ENCODE measurements at places on chromosomes 4 and X.
A peak's percentile ranks its signal among the peaks of the same experiment; 100 is the strongest.

GRCh38 chr4:169417629-169418282 lies 147.0 kb upstream of the SH3RF1 start:
- DNase-seq, result no peak

- DNase-seq, result no peak
Measured at GRCh38 chr4:15864651-15865566, 73.6 kb downstream of the FGFBP1 start.

GRCh38 chrX:138890491-138890890 lies 179.0 kb upstream of the FGF13 start:
- no peak for DNase-seq

DNA sequence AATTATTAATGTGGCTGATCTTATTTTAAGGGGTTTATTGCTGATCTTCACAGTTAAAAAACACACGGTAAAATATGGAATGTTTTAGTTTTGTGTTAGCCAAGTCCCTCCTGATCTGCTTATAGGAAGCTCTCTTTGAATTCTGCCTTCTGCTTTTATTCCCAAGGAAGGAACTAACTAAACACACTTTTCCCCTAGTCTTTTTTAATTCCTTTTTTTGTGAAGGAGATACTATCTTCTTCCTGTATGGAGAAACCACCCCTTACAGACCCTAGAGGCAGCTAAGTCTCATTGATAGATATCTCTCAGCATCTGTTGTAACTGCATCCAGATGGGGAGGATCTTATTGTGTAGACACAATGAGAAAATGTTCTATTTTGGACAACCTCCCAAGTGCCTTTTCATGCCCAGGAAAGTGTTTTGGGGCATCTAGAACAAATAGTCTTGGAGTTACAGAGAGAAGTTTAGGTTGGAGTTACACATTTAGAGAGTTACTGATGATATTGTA lies 64.4 kb downstream of the AFF1 start:
- DNase-seq, result no peak

GRCh38 chrX:68090266-68090665 lies 343.0 kb downstream of the OPHN1 start:
- DNase-seq, result no peak

DNA sequence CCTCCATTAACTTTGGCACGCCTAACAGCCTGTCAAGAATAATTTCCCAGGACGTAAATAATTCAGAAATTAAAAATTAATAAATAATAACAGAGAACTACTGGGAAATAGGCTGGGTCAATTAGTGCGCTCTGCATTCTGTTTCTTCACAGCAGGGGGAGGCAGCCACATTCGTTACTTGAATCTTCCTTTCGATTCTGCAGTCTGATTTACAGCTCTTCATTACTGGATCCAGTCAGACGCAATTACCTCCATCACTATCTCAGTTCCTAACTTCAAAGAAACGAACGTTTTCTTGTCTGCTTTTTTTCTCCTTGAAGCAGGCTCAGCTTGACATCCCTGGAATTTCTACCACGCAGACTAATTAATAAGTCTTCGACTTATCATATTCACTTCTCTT lies 9.0 kb upstream of the RPL34 start:
- DNase-seq, result no peak

- DNase-seq, result no peak
Measured at GRCh38 chr4:39942507-39942906, 35.2 kb downstream of the PDS5A start.

DNA sequence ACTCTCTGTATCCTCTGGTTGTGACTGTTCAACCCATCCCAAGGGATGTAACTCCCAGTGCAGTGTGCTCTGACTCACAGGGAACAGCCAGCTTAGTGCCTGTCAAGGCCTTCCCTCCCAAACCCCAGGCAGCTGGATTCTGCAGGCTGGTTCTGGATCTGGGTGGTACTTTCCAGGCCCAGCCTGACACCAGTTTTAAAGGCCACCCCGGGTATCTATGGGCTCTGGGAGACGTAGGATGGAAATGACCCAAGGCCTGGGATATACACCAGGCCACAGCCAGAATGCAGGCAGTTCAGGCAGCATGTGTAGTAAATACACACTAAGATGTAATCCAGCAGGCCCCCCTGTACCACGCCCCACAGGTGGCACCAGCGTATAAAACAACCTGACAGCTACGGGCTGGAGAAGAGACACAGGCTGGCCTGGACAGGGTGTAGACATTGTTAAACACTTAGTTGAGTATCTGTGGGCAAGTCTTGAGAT lies 64.2 kb downstream of the SPINK2 start:
- DNase-seq, result no peak

DNA sequence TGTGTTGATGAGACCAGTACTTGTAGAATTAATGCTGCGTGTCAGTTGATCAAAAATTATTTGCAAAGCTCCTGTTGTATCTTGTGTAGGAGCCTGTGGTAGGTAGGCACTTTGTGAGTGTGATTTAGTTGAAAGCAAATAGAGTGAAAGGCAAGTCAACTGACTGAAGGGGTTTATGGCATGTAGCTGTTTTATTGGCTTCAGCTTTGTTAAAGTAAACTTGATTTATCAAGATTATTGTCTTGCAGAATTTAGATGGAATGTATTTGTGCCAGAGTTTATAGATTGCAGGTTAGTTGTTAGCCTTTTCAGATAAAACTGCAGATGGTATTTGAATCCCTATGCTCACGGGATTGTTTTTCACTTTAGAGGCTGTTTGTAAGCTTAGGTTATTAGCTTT lies 128.0 kb downstream of the FRAS1 start:
- no peak for DNase-seq

DNA sequence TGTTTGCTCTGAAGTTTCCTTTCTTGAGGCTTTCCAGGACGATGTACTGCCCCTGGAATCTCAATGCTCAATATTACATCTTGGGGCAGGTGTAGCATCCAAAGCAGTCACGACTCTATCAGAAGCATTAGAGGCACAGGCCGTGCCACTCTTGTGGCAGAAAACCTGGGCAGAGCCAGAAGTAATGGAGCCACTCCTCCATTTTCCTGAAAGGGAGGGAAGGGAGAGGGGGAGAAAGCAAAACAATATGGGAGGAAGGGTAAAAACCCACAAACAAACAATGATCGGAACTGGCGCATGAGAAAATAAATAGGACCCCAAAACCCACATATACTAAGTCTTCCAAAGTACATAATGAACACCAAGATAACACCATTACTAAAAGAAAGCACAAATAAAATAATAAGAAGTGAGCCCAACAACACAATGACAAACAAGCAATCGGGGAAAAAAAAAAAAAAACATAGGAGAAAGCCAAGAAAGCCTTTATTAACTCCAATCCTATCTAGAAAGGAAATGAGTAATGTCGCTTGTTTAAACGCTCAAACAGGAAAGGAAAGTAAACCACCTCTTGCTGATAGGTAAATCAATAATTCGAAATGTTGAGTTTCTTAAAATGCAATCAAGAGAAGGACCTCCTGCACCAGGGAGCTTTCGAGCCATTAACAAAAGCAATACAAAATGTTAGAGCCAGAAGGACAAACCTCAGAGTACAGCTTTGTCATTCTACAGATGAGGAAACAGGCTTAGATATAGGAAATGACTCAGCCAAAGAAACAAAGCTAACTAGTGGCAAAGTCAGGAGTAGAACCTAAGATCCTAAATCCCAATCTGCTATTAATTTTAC lies 117.4 kb downstream of the ATRX start:
- DNase-seq, result no peak

- no peak for DNase-seq
Measured at GRCh38 chr4:162911349-162911748, 255.3 kb downstream of the NAF1 start.

DNA sequence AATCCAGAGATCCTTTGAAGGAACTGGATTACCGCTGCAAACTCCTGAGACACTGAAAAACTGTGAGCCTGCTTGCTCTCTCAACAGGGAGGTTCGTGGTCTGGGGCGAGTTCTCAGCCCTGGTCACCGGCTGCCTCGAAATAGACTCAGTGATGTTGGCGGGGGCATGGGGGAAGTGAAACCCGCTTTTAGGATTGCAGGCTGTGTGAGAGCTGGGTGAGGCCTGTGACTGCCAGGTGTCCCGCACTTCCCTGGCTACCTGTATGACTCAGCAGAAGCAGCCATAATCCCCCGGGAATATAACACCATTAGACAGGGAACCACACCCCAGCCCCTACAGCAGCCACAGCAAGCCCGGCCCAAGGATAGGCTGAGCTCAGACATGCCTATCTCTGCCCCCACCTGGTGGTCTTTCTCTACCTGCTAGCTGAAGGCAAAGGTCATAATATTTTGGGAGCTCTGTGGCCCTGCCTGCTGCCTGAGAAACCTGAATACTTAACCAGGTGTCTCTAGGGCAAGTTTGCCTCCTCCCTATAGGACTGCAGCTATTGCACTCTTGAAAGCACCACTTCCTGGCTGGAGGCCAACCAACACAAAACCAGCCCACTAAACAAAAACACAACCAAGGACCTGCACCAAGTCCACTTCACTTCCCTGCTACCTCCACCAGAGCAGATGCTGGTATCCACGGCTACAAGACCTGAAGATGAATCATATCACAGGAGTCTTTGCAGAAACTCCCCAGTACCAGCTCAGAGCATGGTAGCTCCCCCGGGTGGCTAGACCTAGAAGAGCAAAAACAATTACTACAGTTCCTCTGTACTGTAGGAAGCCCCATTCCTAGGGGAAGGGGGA lies 202.0 kb downstream of the RRAGB start:
- DNase-seq, result no peak

- peak; percentile 27 for DNase-seq
Measured at GRCh38 chr4:168923526-168924194, 86.4 kb downstream of the CBR4 start.

DNA sequence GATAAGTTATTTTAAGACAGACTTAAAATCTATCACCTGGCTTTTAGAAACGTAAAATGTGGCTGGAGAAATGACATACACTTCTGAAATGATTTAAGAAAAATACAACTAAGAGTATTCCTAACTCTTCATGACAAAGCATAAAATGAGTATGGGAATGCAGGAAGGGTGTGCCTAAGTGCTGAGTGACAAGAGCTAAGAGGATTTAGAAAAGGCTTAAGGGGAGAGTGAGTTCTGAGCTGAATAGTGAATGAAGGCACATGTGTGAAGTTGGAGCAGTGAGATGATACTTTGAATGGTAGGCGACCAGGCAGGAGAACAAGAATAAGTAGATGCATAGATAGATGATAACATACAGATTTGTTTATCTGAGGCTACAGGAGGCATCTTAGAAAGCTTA lies 458.3 kb upstream of the TENM3 start:
- no peak for DNase-seq

GRCh38 chr4:147108409-147108808 lies 162.7 kb upstream of the TTC29 start:
- DNase-seq, result no peak

- no peak for DNase-seq
Measured at GRCh38 chrX:131988236-131988635, 34.9 kb upstream of the STK26 start.

GRCh38 chr4:182576601-182577289 lies 333.5 kb downstream of the TENM3 start:
- DNase-seq, result no peak

DNA sequence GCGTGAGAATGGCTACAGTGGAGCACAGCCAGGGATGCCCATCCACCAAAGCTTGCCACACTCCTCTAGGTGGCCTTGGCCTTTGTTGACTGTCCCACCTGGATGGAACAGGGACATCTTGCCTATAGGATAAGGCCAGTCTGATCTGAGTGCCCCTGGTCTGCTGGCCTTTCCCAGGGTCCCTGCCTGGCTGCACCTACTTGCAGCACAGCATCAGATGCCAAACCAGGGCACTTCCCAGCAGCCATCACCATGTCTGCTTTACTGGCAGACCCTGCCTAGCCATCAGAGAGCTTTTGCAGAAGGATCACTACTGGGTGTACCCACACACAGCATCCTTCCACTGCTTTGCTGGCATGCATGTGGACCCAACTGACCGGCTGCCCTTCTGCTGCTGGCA lies 143.2 kb downstream of the GABRA3 start:
- DNase-seq, result no peak

GRCh38 chrX:149248073-149248625 lies 257.0 kb downstream of the IDS start:
- no peak for DNase-seq

GRCh38 chr4:16606691-16607090 lies 291.8 kb downstream of the LDB2 start:
- no peak for DNase-seq

DNA sequence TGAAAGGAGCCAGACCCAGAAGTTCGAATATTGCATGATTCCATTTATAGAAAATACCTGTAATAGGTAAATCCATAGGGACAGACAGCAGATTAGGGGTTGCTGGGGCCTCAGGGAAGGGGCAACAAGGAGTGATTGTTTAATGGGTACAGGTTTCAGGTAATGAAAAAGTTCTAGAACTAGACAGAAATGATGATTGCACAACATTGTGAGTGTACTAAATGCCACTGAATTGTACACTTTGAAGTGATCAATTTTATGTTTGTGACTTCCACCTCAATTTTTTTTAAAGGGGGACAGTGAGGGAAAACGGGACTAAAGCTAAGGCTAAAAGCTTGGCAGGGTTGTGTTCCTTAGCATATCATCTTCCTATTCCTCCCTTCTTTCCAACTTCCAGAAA lies 23.5 kb downstream of the ZBTB33 start:
- no peak for DNase-seq

GRCh38 chr4:130043732-130044160 lies 947.8 kb downstream of the C4orf33 start:
- no peak for DNase-seq

- no peak for DNase-seq
Measured at GRCh38 chr4:55447108-55447708, 51.5 kb downstream of the TMEM165 start.

DNA sequence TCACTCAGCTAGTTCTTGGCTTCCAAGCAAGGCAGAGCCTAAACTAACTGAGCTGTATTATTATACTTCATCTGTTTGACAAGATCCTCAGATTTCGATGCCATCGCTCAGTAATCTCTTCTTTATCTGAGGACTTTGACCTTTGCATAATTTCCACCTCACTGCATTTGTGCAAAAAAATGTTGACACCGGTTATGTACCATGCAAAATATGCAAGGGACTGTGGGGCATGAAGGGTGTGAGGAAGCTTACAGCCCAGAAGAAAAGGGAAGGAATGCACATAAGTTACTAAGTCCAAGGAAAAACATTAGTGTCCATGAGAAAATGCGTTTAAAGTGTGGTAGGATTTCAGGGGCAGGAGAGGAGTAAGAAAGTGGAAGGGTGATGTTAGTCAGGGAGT lies 295.4 kb downstream of the PACRGL start:
- DNase-seq, result no peak

DNA sequence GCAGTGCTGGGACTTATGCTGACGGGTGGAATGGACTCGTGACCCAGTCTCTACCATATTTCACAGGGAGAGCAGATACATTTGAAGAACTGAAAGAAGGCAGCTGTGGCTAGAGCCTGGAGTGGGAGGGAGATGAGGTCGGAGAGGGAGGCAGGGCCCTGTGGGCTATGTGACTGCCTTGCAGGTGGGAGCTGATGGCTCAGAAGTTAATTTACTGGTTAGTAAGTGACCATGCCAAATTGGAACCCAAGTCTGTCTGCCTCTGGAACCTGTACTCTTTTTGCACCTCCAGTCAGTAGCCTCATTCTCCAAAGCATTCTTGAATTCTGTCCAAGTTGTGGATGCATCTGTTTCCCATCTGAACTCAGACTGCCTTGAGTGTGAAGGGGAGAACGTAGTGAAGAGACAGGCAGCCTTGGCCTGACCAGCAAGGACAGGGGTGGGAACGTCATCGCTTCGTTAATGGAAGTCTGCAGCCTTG lies 92.3 kb downstream of the REPS2 start:
- DNase-seq, result no peak

- no peak for DNase-seq
Measured at GRCh38 chrX:67582436-67582835, 38.6 kb downstream of the AR start.
